KBM-7 (cell line): ENCODE measurements at places on chromosomes 5 and 9.

DNA sequence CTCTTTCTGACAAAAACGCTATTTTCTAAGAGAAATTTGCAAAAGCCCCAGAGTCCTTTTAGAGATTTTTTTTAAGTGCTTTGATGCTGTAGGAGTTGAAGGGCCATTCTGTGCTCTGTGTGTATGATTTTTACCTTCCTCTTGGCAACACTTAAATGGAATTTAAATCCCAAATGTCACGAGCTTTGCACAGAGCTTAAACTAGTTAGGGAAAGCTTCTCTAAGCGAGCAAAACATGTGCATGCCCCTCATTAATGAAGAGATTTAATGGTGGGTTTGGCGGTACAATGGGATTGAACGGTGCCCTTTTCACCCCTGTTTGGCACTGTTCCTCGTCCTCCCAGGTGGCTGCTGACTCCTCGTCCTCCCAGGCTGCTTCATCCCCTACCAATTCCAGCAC, 220.7 kb downstream of the DRD1 start:
- DNase-seq: no peak

DNA sequence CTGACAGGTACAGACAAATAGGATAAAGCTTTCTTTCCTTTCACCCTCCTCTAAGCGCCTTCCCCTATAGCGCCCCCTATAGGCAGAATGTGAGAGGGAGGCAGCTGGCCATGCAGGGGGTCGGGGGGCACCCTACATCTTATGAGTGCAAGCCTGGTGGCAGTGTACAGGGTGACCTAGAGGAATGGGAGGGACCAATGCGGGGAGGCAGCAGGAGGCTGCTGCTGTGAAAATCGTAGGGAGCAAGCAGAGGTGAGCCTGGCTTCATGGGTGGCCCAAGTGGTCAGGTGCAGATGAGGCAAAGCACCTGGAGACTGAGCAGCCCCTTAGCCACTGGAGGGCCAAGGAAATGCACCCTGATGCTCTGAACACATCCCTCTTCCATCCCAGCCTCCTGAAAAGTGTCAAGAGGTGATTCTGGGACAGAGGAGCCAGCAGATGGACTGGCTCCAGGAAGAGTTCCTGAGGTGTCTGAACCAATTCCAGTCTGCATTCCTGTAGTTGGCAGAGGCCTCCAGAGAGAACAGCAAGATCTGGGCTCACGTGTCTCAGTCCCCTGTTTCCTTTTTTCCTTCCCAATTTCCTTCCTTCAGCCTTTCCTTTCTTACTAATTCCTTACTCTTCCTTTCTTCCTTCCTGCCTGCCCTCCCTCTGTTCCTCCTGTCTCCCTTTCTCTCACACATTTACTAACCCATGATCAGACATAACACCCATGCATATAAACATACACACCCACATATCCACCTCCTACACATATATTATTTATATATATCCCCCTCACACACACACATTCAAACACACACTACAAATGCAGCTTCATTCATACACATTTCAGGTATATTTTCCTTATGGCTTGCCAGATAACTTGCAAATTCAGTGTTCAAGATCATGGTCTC, 32.8 kb upstream of the GALNT10 start:
- no peak for DNase-seq

GRCh38 chr5:126963822-126964375, 66.5 kb downstream of the MARCHF3 start:
- no peak for DNase-seq

DNA sequence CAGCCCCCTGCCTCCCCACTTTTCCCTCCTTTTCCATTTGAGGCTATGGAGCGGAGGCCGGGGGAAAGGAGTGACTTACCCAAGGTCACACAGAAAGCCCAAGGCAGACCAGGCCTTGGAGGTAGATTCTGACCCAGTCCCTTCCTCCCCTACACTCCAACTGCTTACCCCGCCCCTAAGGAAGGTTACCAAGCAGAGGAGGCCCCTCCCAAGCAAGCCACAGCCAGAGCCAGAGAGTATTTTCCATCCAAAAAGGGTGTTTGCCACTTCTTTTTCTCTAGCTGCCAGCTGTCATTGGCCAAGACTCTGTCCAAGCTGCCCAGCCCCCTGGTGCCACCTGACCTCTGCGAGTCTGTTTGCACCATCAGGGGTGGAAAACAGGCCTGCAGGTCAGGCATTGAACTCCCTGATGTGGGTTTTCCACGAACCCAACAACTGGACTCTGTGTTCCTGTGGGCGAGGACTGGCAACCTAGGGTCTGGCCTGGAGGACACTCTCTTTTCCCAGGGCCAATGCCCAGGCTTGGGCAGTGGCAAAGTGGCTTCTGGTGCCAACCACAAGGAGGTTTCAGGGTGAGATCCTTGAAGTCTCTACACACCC, 6.3 kb upstream of the ASS1 start:
- no peak for DNase-seq

DNA sequence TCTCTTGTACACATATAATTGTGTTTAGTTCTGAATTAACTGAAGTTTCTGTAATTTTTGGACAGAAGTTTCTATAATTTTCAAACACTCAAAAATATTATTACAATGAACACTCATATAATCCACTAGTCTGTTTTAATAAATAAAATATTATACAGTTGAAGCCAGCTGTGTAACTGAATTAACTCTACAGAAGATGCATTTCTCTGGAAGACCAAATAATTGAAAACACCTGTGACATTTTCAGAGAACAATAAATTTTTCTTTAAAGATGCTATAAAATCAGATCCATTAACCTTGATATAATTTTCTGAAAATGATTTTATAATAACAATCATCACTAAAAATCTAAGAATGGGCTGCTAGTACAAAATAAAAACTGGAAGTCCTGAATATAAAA, 14.7 kb downstream of the NADK2 start:
- no peak for DNase-seq

DNA sequence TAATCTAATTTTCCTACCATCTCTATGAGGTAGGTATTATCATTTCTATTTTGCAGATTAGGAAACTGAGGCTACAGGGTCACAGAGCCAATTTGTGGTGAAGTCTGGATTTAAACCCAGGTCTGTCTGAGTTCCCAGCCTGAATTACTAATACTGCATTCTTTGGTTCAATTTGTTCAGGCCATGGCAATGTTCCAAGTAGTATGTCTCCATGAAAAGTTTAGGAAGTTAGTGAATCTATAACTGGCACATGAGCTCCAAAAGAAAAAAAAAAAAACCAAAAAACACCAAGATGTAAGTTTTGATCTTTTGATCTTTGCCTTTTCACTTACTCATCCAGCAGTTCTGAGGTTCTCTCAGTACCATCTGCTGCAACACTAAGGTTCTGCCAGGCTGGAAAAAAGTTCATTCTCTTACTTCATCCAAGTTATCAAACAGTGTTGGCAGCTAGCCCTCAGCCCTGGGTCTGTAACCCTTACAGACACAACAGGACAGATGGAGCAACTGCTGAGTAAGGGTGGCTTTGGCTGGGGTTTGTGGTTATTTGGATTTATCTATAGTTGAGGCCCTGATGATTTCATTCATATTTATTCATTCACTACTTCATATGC, 4.4 kb upstream of the TMEM268 start:
- no peak for DNase-seq

DNA sequence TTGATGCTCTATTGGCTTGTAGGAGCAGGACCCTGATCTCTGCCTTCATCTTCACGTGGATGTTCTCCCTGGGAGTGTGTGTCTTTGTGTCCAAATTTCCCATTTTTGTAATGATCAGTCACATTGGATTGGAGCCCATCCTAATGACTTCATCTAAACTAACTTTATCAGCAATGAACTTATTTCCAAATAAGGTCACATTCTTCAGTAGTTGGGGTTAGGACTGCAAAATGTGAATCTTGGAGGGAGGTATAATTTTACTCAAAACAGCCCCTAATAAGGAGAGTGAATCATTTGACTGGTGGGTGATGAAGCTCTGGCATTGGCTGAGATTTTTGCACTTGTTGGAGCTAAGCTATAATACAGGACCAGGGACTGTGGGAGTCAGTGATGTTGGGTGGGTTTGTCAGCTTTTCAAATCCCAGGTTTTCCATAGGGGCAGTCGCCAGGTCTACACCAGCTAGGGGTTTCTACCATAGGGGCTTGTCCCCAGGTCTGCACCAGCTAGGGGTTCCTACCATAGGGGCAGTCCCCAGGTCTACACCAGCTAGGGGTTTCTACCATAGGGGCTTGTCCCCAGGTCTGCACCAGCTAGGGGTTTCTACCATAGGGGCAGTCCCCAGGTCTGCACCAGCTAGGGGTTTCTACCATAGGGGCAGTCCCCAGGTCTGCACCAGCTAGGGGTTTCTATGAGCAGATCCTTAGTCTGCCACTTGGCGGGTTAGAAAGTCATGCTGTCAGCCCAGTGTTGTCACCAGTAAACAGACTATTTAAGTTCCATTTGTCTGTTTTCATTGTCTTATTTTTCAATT, 382.6 kb upstream of the DAP start:
- no peak for DNase-seq

DNA sequence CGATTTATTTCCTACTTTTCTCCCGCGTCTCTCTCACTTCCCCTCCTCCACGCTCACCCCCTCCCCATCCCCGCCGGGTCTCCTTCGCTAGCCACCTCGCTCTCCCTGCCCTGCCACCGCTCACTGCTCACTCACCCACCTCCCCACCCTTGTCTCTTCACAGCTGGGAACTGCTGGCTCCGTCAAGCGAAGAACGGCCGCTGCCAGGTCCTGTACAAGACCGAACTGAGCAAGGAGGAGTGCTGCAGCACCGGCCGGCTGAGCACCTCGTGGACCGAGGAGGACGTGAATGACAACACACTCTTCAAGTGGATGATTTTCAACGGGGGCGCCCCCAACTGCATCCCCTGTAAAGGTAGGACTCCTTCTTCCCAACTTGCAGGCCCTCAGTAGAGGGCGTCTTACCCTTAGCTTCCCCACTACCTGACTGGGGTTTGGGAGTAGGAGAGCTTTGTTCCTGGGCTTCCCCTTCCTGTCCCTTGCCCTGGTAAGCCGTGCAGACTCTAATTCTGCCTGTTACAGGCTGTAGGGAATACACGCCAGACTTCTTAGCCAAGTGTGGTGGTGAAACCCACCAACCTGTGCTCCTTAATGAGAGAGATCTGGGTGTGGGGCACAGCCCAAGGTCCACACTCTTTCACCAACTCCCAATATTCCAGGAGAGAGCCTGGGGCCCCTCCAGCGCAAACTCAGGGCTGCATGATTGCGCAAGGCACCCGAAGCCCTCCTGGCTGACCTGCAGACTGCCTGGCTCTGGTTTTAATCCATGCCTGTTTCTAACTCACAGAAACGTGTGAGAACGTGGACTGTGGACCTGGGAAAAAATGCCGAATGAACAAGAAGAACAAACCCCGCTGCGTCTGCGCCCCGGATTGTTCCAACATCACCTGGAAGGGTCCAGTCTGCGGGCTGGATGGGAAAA, 2.5 kb downstream of the FST start:
- peak; percentile 77 for DNase-seq

- no peak for DNase-seq
Measured at GRCh38 chr5:157196045-157196444, 15.4 kb downstream of the ITK start.
